ENCODE measurements at places on chromosomes 16 and 17. TPM values are rescaled to one million over a fixed set of nuclear protein-coding genes. Genes with fewer than 3 reads are reported as not detected.

PRR35 gene
- total RNA-seq: not detected

GP1BA gene
- total RNA-seq: not detected

PABPN1L gene
- total RNA-seq: not detected

RIPOR1 gene
- 12.8 TPM for total RNA-seq

TMEM238L gene
- total RNA-seq: not detected

SARM1 gene
- 20.4 TPM for total RNA-seq

MRM3 gene
- 19.6 TPM for total RNA-seq

SLC22A31 gene
- total RNA-seq: 1.8 TPM

PLLP gene
- total RNA-seq: 0.40 TPM

UNK gene
- 28.7 TPM for total RNA-seq

IKZF3 gene
- total RNA-seq: 33.1 TPM

ZC3H18 gene
- total RNA-seq: 77.1 TPM

OR4D1 gene
- 0.54 TPM for total RNA-seq

WRAP53 gene
- 24.2 TPM for total RNA-seq

ITPRIPL2 gene
- 2.1 TPM for total RNA-seq

IRX5 gene
- 0.12 TPM for total RNA-seq

QPRT gene
- total RNA-seq: 3.9 TPM

SLFN12L gene
- total RNA-seq: 102 TPM

C17orf58 gene
- total RNA-seq: 4.7 TPM

OTOP2 gene
- not detected for total RNA-seq

ZFPM1 gene
- total RNA-seq: 13.8 TPM

TBC1D3K gene
- total RNA-seq: not detected

PLXDC1 gene
- total RNA-seq: 6.0 TPM

CHD9NB gene
- total RNA-seq: 0.15 TPM

JMJD6 gene
- total RNA-seq: 51.3 TPM

LPCAT2 gene
- 0.30 TPM for total RNA-seq

ASPHD1 gene
- total RNA-seq: not detected

CA5A gene
- not detected for total RNA-seq

HES7 gene
- total RNA-seq: 0.15 TPM

GUCY2D gene
- total RNA-seq: not detected

NLRC3 gene
- total RNA-seq: 98.7 TPM

MARVELD3 gene
- total RNA-seq: not detected

MYH13 gene
- not detected for total RNA-seq

SMIM22 gene
- total RNA-seq: not detected

MAPT gene
- total RNA-seq: 0.12 TPM

CDH11 gene
- not detected for total RNA-seq

NPIPB4 gene
- total RNA-seq: 169 TPM

RARA gene
- 66.6 TPM for total RNA-seq

SCARF1 gene
- total RNA-seq: 1.0 TPM

KCNJ18 gene
- total RNA-seq: not detected

IRF8 gene
- total RNA-seq: 14.7 TPM

YBX2 gene
- 0.83 TPM for total RNA-seq

ALOX12 gene
- not detected for total RNA-seq

CHTF8 gene
- 132 TPM for total RNA-seq

SLC7A5 gene
- total RNA-seq: 77.1 TPM

PITPNC1 gene
- 57.0 TPM for total RNA-seq

Measured in activated CD4-positive, alpha-beta T cell treated with anti-CD3 and anti-CD28 coated beads, Interleukin-2, amount 10 ng/mL, durations not matched to agents 7 days and 5 days (primary cell).